Activated CD8-positive, alpha-beta memory T cell treated with anti-CD3 and anti-CD28 coated beads for 48 hours (primary cell): ENCODE measurements at places on chromosomes 1 and 21.

DNA sequence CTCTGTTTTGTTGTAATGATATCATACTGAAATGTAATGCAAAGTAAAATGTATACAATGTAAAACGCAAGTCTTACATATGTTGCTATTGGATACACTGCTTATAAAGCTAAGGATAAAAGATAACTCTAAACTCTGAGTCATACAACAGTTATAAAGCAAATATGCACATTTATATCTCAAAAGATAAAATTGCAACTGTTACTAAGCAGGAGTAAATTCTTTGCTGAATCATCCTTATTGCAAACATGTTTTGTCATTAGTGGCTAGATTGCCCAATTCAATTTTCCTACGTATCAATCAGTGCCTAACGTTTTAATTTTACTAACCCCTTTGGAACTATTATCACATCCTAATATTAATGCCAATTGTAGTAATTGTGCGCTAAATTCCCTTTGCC lies 762.9 kb downstream of the LTN1 start:
- no peak for DNase-seq

GRCh38 chr1:155113450-155113980 lies 14.2 kb upstream of the EFNA1 start:
- no peak for DNase-seq

- DNase-seq = no peak
These were observed 3.0 kb downstream of the HSPB7 start for GRCh38 chr1:16014509-16015482.

DNA sequence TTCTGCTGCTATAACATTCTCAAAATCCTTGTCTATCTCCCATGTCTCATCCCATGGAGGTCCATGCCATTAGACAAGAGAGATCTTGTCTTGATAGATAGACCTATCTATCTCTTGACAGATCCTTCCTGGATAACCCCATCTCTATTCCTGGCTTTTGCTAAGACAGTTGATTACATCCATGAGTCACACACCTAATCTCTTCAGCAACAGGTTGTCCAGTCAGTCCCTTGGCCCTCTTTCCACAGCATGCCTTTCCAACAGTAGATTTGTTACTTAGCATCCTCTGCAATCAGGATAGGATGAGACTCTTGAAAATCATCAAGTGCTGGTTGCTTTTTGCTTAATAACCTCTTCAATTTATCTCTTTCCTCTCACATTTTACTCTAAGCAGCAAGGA lies 46.6 kb downstream of the TRMT1L start:
- DNase-seq = no peak

- DNase-seq = no peak
These were observed 133.4 kb downstream of the EDEM3 start for GRCh38 chr1:184621260-184621659.

DNA sequence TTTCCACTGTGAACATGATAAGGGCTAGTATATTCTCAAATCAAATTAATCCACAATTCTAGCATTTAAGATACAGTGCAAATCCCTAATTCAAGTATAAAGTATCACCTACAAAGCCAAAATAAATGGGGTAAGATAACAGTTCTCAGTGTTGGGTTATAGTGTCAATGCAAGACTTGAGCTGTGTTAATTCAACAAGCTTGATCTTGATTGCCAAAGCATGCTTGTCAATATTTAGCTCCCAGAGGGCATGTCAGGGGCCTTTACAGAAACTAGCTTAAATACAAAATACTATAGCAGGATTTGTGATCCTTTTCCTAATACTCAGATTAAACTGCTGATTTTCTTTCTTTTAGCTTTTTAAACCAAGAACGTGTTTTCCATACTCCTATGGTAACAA lies 541.3 kb downstream of the PTBP2 start:
- no peak for DNase-seq

DNA sequence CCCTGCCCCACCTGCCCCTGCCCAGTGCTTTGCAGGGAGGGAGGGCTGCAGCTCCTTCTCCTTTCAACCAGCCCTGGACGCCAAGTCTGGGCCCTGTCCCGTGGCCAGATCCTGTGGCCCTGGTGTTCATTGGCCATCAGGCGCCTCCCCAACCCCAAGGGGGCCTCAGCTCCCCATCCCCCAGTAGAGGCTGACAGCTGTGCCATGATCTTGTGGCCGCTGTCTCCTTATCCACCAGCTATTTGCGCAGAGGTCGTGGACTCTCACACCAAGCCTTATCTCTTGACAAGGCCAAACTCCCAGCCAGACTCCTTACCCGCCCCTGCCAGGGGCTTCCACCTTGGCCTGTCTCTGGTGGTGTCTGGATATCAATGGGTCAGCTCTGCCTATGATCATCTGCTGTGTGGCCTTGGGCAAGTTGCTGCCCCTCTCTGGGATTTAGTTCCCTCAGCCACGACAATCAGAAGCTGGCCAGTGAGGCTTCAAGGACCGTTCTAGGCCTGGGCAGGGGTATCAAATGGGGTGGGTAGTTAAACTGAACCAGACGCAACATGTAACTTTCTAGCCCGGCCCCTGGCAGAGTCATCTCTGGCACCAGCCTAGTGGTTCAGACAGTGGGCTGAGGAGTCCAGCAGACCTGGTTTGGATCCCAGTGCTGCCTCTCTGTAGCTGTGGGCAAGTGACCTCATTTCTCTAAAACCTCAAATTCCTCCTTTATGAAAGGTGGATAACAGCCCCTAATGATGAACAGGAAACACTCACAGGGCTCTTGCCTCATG lies 3.3 kb upstream of the COL8A2 start:
- DNase-seq = no peak

DNA sequence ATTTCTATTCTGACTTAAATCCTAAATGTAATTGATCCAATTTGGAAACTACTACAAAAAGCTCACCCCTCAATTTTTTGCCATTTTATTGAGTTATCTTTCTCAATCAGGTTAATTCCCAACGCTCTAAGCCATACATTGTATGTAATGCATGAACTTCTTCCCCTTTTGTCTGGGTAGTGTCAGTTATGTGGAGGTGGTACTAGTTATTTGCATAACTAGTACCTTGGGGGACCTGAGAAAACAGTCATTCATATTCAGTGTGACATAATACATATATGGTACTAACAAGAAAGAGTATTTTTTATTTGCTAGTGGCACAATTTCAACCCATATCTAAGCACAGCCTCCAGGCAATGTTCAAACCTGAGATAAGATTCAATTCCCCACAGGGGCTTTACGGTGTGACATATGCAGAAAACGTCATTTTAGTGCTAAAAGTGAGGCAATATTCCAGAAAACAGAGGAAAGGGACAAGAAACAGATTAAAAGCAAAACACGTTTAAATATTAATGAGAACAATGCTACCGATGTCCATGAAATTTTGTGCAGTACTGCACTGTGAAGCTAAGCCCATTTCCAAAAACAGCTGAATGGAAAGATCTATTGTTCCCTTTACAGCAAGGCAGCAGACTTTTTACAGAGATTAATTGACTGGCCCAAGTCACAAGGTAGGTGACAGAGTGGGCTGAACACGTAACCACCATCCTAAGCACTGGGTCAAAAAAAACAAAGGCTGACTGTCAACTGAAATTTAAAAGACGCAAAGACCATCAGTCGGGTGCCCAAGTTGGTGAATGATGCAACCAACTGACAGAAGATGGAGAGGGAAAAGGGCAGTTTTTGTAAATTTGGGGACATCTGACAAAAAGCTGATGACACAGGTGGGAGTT lies 1.4 kb downstream of the HLCS start:
- no peak for DNase-seq

GRCh38 chr1:68347415-68347814 lies 102.3 kb downstream of the RPE65 start:
- no peak for DNase-seq

DNA sequence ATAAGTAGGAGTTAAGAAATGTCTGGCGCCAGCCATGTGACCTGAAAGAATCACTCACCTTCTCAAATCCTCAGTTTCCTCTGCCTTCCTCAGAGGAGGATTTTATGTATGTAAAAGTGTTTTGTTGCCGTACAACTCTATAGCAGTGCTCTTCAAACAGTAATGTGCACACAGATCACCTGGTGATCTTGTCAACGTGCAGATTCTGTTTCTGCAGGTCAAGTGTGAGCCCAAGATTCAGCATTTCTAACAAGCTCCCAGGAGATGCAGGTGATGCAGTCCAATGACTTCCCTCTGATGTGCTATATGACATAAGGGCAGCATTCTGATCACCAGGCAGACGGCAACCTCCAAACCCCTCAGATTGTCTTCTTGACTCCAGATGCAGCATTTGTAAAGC lies 83.7 kb downstream of the CDC7 start:
- no peak for DNase-seq

DNA sequence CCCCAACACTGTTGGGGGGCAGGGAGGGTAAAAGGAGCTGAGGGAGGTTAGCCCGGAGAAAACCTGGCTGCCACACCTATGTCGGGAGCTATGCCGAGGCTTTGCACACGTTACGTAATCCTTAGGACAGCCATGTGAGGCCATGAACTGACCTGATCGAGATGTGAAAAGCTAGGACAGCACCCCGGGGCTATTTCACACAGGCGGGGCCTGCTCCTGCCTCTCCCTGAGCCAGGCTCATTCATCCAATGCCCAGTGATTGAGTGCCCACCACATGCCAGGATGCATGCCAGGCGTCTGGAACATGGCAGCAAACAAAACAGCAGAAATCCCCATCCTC lies 30.2 kb downstream of the LDLRAP1 start:
- DNase-seq = no peak

DNA sequence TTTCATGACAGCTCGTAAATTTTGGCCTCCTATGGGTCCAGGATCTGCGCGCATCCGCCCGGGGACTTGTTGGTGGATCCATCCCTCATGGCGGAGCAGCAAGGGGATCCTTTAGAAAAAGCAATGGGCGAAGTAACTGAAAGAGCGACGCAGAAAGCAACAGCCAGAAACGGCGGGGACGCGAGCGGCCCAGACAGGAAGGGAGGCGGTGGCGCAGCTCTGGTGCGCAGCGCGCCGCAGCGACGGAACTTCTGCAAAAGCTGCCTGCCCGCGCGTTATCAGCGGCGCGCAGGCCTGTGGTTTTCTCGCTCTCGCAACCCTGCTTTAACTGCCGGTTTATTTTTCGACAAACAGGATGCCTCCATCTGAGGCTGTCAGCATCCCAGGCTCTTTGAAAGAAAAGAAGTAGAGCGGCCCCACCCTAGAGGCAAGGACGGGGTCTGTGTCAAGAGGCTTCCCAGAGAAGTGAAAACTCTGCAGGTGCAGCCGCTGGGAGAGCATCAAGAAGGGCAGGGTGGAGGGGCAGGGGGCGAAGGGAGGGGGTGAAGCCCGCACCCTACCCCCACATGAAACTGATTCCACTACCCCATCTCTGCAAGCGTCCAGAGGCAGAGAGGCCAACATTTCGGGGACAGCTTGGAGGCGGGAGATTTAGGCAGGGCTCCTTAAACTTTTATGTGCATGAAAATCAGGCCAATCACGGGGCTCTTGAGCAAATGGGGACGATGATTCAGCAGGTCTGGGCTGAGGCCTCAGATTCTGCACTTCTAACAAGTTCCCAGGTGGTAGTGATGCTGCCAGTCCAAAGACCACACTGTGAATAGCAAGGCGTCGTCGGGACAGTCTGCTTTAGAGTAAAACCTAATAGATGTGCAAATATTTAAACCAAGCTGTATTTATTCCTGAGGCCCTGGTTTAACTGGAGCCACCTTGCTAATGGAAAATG lies 22.2 kb downstream of the RUNX1 start:
- DNase-seq = no peak

DNA sequence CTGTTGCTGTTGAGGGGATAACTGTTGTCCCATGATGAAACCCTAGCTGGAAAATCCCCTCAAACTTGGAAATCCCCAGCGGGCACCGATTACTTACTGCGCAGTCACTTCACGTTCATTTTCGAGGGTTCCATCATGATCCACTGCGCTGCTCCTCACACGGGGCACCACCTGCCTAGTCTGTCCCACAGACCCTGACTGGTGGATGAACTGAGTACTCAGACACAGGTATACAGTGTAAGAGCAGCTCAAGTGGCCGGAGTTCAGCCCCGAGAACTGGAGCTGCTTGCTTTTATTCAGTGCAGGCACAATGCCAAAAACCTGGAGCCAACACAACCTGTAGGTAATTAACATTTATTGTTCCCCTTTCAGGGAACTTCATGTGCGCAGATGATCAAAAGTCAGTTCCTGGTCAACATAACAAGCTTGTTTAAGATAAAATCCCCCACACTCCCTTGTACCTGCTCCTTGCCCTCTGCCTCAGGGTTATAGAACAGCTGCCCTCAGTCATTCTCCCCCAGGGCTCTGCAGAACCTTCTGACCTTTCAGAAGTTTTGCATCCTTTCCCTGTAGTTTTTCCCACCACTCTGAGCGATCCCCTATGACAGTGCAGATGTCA lies 46.5 kb upstream of the PRELP start:
- no peak for DNase-seq

DNA sequence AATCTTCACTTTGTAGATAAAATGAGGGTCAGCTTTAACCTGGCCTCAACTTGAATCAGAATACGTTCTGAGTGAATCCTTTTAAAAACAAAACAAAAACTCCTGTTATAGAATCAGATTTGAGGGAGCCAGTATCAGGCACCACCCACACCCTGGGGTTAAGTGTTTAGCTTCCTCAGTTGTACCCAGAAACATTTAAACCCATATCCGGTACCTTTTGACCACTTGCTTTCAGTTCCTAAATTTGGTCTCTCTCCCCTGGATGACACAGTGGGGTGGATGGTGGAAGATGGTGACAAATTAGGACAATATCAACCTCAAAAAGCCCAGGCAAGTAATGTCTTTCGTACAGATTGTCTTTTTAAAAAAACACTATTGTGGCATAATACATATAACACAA lies 10.4 kb downstream of the KLHDC7A start:
- DNase-seq = no peak

- DNase-seq = no peak
These were observed 56.2 kb downstream of the FCRL5 start for GRCh38 chr1:157496121-157496526.
